ENCODE measurements at places on chromosomes 6 and 20.

DNA sequence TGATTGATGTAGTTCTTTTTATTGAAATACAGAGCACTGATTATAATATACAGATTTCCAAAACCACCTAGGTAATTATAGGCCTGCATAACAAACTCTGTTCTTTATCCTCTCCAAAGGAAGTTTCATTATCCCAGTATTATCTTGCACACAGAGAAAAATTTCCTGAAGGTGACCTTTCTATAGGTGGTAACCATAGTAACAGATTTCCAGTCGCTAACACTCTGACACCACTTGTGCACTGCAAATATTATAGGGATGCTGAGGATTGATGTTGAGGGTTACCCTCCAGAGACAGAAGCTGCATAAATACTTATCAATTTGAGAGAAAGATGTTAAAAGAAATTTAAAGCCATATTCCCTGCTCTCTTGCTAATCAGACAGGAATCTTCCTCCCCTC, 274.5 kb upstream of the NRSN1 start:
- no peak for DNase-seq

GRCh38 chr20:16352321-16352720, 220.9 kb downstream of the KIF16B start:
- DNase-seq: no peak

- peak; percentile 37 for DNase-seq
Measured at GRCh38 chr6:157823001-157823527, at the start of gene SNX9. SNX9 (plus strand) TSS chr6:157823246; CDS start chr6:157823435, 189 bp downstream.

DNA sequence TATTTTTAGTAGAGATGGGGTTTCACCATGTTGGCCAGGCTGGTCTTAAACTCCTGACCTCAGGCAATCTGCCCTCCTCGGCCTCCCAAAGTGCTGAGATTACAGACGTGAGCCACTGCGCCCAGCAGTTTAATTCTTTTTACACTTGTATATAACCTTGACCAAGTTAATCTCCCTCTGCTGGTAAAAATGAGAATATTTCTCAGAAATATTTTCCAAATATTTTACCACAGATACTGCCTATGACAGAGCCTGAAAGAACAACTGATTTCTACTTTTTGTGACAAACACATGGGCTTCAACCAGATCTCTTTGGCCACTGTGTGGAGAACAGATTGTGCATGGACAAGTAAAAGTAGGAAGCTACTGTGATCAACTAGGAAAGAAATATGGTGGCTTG, 21.2 kb upstream of the NHSL1 start:
- no peak for DNase-seq

DNA sequence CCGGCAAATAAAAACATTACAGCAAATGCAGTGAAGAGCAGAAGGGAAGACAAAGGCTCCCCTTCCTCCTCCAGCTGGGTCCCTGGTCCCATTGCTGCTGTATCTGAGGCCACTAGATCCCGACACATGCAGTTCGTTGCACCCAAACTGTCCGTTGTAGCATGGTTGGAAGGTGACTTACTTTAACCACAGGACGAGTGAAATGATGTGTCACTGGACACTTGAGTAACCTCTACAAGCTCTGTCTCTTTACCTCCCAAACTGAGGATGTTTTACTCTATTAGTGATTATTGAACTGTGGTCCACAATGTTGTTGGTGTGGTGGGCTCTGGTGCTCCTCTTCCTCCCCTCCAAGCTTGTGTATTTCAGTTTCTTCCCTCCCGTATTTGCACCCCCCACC, 46.2 kb upstream of the ARMH2 start:
- DNase-seq: no peak

- DNase-seq: no peak
Measured at GRCh38 chr6:30344191-30344867, 627 bp upstream of the RPP21 start.

DNA sequence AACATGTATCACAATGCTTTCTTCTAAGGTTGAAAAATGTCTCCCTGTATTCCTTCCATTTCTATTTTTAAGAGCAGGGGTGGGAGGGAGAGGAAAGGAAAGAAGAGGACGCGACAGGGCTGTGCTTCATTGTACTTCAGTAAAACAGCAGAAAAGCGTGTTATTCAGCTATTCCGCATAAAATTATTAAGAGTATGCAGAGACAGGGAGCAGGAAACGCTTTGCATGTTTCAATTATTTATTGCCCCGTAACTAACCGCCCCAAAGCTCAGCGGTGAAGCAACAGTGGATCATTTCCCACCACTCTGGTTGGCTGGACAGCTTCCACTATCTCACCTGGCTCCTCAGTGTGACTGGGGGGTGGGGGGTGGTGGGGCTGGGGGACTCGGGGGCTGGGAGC, 188.9 kb downstream of the TTLL2 start:
- no peak for DNase-seq

DNA sequence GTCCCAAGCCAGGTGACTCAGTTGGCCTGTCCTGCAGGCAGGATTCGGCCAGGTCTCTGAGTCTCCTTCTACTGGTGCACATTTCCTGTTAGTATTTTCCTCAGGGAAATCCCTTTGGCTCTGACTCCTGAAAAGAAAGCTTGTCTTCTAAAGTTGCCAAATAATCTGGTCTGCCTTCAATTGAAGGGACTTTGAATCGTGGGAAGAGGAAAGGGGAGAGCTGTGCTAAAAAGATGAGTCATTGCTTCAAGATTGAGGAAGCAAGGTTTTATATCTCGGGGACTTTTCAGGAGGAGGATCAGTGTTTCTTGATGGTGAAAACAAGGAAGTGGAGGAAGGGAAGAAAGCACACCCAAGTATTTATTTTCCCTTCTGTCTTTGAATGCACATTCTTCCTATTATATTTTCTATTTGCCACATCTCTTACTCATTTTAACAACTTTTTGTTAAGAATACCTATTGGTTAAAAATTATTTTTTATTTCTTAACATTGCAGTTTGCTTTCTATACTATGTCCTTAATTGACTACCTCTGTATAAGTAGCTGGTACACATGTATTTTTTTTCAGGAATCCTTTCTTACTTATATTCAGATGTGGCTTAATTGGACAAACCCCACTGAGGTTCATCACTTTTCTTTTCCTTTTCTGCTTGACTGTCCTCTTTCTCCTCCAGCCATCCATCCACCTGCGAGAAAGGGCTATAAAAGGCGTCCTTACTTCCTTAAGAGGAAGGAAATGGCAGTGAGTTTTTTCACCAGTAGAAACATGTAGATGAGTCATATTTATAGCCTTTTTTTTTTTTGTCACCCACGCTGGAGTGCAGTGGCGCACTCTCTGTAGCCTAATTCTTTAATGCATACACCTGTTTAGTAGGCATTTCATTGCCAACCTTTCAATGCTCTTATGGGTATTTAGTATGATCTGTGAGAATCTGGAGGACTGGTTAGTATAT, 15.0 kb upstream of the IFNGR1 start:
- DNase-seq: no peak

GRCh38 chr6:78693835-78694234, 173.5 kb upstream of the IRAK1BP1 start:
- DNase-seq: no peak

GRCh38 chr6:13274707-13275434, 53.5 kb downstream of the TBC1D7 start:
- DNase-seq: no peak

DNA sequence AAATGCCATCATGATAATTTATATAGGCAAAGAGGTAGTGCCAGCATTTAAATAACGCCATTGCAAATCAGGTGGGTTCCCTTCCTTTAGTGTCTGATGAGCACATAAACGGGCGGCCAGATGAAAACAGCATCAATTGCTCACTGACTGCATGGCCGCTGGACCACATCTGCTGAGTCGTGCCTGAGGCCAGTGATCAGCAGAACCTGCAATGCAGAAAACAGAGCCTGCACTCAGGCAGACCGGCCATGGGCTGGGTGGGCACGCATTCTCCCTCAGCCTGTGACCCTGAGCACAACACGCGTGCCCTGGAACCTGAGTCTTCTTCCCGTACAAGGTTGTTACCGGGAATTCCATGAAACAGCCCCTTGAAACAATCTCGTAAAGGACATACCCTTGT, 144.0 kb upstream of the THBS2 start:
- no peak for DNase-seq

Data from amygdala (tissue), 56 donors.